Daoy (cell line): ENCODE measurements at places on chromosomes 2 and 18. TPM values are rescaled to one million over a fixed set of nuclear protein-coding genes. Genes with fewer than 3 reads are reported as not detected.

The CREB1 gene
- 17.1 and 32.2 TPM in 2 replicates for total RNA-seq

The NETO1 gene
- 4.1 and 4.9 TPM in 2 replicates for total RNA-seq

The CARF gene
- 4.9 and 5.8 TPM in 2 replicates for total RNA-seq

The G6PC2 gene
- total RNA-seq: not detected in 2 replicates

The CD226 gene
- 0.48 and 0.91 TPM in 2 replicates for total RNA-seq

- DNase-seq: no peak
These were observed 9.3 kb upstream of the NPC1 start for GRCh38 chr18:23595591-23595990.

DNA sequence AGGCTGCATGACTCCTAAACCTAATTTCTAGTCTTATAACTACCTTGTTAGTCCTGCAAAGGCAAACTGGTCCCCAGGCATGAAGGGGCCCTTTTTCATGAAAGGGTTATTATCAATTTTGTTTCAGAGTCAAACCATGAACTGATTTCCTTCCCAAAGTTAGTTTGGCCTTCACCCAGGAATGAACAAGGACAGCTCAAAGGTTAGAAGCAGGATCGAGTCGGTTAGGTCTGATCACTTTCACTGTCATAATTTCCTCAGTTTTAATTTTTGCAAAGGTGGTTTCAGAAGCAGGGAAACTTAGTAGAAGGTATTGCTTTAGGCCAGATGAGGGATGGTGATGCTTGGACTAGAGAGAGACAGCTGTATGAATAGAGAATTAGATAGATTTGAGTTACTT lies 8.7 kb upstream of the ALS2 start:
- no peak for DNase-seq

GRCh38 chr18:27763341-27763740 lies 413.6 kb downstream of the CDH2 start:
- no peak for DNase-seq

DNA sequence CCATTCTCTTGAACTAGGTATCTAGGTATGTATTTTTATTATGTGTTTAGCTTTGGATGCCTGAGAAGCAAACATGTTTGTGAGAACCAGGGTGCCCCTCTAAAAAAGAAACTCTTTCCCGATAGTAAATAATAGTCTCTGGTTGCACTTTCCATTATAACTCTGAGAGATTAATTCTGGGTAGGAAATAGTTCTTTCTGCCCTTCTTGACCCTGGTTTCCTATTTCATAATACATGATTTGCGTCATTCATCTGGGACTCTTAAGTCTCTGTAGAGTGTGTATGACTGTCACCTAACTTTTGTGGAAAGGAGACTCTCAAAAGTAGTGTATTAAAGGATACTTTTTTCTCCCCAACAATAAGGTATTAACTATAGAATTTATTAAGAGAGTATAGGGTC lies 31.5 kb downstream of the ACSL3 start:
- DNase-seq: no peak

GRCh38 chr18:9814431-9814830 lies 71.3 kb upstream of the TXNDC2 start:
- peak; percentile 49 for DNase-seq

DNA sequence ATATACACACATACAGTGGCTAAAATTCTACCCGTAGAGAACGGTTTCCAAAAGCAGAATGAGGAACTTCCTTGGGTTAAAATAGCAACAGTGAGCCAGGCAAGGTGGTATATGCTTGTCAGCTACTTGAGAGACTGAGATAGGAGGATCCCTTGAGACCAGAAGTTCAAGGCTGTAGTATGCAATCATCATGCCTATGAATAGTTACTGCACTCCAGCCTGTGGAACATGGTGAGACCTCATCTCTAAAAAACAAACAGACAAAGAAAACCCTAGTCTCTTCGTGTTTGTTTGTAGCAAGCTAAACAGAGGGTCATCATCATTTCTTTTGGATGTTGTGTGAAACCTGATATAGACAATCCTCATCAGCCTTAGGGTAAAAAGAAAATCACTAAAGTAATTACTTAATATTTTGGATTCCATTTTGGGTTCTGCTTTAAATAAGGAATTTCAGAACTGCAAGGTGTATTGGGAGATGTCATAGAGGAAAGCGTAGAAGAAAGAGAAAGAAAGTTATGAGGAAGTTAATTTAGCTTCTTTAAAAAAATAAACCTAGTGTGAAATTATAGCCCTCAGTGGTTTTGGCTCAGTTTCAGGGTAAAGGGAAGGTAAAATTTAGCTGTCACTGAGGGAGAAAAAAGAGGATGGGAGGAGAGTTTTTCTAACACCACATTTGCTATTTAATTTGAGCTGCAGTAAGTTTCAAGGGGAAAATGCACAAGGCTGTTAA lies 46.5 kb downstream of the PLEK start:
- DNase-seq: no peak

- DNase-seq: no peak
These were observed 461.0 kb downstream of the DLGAP1 start for GRCh38 chr18:3993941-3994687.

DNA sequence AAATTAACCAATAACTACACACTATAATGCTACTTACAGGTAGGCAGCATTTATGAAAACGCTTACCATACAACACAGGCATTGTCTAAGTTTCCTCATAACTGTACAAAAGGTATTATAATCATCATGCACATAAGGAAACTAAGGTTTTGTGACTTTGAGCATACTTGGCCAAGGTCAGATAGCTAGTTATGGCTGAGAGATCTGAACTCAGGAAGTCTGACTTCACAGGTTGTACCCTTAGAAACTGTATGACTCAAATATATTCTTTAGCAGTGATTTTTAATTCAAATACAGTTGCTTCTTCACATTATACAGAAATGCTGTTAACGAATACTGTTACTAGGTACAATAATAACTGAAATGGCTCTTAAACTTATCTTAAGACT lies 89.3 kb downstream of the TRIP12 start:
- no peak for DNase-seq
